SIG-M5 (cell line): ENCODE measurements at places on chromosomes 11 and 22.

DNA sequence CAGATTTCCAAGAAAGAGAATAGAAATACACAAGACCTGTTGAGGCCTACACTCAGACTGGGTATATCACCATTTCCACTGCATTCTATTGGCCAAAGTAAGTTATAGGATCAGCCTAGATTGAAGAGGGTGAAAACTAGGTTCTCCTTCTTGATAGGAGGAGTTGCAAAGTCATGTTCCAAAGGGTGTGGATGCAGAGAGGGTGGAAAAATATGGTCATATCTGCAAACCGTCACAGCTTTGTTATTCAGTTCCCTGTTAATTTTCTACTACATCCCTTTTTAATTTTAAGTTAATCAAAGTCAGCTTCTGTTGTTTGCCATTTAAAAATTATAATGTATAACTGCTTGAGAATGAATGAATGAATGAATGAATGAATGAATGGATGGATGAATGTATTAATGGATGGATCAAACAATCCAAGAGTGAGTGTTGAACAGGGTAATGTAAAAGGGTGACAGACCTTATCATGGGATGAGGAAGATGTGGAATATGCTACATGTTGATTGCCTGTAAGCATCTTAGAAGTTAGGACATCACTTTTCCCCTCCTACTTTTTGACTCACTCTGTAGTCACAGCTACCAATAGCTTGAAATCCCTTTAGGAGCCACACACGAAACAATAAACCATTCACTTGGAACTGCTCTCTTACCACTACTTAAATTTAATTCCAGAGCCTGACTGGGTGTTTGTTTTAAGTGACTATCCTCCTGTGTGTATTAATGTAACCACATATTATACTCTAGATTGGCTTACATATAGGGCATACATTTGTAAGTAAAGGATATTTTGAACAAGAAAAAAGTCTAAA is 121.5 kb downstream of the CCDC34 start:
- no peak for DNase-seq

DNA sequence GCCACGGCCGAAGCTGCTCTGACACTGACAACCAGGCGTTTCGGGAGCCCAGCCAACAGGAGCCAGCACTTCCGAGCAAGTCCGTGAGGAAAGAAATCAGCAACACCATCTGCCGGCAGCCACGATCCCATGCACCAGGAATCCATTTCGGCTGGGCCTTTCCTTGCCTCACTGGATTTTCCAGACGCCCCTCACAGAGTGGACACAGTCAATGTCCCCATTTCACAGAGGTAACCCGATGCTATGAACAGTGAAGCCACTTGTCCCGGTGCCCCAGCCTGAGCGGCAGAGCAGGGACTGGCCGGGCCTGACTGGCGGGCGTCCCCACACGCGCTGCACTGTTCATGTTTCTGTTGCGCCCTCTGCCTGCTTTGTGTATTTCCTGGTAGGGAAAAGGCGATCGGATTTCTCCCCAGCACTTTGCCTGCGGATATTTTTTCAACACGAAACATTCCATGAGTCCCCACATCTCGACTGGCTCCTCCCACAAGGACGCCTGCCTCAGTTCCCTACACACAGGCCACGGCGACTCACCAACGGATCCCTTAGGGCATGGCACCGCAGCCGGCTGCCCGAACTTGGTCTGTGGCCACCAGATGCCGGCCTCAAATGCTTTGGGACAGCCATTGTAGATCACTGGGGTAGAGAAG is 55.3 kb downstream of the TRMU start:
- no peak for DNase-seq

DNA sequence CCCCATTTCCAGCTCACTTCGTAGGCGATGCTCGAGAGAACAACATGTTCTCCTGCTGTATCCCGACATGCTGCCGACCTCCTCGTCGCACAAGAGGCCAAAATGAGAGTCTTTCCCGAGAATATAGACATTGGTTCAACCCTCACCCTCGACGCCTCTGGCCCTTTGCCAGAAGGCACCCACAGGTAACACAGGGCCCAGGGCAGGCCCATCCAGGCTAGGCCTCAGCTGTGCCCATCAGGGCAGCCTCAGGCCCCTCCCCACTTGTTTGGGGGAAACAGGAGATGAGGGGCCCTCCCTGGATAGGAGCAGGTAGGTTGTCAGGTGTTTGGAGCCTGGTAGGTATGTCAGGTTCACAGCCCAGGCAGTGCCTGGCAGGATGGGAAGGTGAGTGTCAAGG is 2.7 kb upstream of the RGL4 start:
- no peak for DNase-seq

DNA sequence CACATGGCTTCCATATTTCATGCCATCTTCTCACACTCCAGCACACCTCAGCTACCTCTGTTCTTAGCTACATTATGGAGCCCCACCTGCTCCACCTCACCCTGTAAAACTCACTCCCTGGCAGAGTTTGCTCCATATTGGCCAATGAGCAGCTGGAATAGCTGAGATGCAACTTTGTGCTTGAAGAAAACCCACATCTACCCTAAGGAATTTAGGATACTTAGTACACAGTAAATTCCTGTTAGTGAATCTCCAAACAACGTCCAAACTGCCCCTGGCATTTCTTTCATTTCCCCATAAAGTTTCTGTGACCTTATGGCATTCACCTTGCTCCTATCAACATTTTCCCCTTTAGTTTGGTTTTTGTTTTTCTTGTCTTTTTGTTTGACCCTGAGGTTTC is 2.2 kb upstream of the VWCE start:
- no peak for DNase-seq

DNA sequence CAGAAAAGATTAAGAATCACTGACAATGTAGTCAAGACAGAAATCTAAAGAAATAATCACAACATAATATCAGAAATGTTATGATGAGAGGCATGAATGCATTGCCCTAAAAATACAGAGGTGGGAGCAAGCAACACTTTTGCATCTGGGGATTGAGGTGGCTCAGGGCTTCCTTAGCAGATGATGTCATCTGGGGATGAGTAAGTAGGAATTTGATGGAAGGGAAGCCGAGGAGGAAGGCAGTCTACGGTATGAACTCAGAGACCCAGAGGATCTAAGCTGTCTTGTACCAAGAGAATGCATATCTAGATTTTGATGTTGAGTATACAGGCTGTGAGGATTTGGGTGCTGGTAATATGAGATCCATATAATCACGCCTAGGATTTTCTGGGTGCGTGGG is 193.0 kb upstream of the SNX19 start:
- DNase-seq, result no peak

DNA sequence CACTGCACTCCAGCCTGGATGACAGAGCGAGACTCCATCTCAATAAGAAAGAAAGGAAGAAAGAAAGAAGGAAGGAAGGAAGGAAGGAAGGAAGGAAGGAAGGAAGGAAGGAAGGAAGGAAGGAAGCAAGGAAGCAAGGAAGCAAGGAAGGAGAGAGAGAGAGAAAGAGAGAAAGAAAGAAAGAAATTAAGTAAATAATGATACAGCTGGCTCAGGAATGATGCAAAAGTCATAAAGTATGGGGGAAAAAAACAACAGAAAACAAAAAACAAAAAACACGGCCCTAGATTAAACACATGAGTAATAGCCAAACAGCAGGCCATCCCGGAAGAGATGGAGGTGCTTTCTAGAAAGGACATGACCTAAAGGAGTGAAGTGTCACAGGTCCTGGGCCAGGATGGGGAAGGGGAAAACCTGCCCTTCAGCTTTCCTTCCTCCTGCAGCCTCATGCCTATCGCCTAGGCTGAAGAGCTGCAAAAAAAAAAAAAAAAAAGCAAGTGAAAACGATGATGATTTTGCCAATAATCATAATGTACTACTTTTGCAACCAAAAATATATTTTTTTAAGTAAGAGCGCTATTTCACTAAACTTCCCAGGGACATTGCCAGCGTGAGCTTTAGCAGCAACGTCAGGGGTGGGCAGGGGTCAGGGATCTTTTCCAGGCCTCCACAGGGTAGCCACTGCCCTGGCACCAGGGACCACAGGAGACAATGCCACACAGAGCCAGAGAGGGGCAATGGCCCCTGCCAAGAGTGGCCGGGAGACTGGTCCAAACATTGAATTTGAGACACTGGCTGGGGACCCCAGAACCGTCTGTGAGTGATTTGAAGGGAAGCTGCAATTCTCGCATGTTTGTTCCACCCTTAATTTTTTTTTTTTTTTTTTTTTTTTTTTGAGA is 28.2 kb upstream of the TMPRSS4 start:
- DNase-seq, result no peak

DNA sequence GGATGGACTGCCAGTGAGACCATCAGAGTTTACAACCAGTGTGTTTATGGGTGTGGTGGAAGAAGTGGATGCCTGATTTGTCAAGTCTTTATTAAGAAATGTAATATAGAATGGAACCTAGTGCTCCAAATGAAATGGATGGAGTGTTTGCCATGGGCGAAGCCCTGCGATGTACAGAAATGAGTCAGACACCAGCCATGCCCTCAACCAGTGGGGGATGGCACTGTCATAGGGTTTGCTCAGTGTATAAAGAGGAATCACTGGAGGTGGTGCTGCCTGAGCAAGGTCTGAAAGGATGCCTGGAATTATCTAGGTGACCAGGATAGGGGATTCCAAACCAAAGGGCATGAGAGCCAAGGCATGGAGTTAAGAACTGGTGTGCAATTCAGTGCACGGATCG is 120.9 kb upstream of the MTNR1B start:
- no peak for DNase-seq

DNA sequence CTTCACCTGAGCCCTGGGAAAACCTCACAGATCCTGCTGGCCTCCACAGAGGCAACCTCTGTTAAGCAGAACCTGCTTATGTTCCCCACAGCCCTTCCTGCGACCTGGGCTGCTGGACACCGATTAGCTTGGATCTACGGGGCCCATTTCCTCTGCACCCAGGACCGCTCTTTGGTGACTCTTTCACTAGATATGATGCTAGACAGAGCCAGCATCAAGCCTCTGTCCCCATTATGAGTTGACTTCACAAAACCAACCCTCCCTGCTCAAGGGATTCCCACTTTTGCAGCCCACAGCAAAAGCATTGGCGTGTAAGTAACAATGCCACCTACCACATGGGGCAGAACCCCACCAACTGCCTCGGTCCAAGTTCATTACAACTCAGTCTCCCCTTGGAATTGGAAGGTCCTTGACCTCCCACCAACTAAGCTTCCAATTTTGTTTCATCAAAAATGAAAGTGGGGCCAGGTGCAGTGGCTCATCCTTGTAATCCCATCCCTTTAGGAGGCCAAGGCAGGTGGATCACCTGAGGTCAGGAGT is 15.2 kb upstream of the TMPRSS4 start:
- no peak for DNase-seq

DNA sequence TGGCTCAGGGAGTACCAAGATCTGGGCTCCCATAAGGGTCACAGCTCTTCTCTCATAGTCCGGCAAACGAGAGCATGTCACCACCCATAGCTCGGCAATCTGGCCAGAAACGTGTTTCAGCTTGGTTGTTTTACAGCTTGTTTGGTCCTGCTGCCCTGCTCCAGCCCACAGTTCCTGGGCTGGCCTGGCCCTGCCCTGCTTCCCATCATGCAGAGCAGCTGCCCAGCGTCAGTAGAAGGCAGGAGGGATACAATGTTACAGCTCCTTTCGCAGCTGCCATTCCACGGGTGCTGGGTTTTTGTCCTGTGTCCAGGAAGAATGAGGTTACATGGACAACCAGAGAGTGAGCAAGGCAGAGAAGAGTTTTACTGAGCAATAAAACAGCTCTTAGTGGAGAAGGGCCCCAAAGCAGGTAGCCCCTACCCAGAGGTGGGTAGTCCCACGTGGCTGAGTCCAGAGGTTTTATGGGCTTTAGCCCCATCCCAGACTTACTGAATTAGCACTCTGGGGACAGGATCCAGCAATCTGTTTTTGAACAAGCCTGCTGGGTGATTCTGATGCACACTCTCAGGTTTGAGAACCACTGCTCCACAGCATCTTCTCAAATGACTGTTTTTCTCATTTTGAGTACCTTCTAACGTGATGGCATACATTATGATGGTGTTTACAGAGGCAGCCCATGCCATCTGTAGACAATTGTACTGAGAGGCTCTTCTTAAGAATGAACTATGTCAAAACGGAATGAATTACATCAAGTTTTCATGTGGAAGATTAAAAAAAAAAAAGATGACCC is 5.8 kb upstream of the MS4A18 start:
- no peak for DNase-seq

DNA sequence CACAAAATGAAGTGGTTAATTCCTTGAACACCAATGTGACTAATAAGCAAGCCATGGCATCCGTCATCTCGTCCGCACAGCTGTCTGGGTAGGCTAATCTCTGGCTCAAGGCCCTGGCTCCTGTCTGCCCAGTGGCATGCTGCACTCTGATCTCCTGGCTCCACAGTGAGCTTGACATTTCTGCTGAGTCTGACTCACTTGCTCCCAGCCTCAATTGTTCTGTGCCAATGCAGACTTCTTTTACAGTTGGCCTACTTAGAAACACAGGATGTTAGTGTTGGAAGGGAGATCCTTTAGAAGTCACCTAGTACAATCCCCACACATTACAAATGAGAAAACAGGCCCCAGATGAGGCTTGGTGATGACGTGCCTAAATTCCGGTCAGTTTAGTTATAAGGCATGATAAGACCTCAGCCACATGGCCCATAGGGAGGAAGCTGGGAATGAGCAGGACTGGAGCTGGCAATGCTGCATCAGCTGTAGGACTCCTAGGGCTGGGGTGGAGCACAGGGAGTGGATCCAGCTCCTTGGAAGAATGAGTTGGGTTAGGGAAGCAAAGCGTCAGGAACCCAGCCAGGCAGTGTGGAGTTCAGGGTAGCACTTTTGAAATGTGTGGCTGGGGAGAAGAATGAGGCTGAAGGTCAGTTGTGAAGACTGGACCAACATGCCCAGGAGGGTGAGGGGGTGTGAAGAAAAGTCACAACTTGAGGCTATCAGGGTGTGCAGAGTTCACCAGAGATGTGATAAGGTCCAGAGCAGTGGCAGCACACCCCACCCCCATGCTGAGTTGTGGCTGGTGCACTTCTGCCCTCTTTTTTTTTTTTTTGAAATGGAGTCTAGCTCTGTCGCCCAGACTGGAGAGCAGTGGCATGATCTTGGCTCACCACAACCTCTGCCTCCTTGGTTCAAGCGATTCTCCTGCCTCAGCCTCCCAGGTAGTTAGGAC is 70.2 kb upstream of the EED start:
- no peak for DNase-seq

DNA sequence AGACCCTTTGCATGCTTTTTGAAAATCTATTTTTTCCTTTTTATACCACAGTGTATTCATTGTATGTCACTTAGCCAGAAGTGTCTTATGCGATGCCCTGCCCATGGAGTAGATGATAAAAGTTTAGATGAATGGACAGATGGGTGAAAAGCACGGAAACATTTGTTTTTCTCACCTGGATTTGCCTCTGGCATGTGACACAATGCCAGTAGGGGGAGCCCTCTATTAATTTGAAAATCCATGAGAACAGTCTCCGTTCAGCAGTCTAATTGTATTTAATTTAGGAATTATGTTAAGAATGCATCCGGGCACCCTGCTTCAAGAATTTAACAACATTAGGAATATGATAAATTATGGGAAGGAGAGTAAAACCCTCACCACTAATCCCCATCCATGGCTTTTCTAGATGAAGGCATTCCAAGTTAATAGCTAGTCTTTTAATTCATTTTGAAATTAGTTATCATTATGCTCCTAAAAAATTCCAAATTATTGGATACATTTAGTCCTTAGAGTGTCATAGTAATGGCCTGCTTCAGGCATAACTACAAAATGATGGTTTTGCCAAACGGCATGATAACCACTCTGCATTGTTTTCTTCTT is 55.3 kb upstream of the ALKBH3 start:
- no peak for DNase-seq

GRCh38 chr22:50085211-50085972 is at the start of gene MLC1:
Gene MLC1, minus strand, starts transcription at chr22:50085426. Its CDS starts 524 bp downstream, at chr22:50084902.
- peak; percentile 92 for DNase-seq
